ENCODE measurements at places on chromosomes 5 and 9. TPM values are rescaled to one million over a fixed set of nuclear protein-coding genes. Genes with fewer than 3 reads are reported as not detected.

DNA sequence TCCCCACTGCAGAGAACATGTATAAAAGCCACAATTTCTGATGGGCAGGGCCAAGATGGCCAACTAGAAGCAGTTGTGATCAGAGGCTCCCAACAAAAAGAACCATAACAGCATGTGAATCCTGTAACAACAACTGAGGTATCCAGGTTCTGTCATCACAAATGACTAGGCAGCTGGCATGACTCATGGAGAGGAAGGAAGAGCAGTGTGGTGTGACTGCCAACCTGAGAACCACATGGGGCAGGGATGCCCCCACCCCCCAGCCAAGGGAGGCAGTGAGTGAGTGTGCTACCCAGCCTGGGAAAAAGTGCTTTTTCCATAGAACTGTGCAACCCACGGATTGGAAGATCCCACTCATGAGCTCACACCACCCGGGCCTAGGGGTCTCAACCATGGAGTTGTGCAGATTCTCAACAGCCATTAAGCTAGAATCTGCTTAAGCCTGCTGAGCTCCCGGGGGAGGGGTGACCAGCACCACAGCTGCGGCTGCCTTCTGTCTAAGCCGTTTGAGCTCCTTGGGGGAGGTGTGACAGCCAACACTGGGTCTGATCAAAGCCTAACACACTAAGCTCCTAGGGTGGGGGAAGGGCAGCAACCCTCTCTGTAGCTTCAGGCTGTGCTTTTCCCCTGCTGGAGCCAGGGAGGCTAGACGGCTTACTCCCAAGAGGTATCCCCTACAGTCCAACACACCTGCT is 80.1 kb upstream of the DMAC1 start:
- H3K27me3 ChIP-seq = no peaks in the 10 kb centered on the region
- H3K4me3 ChIP-seq = no peak overlapping the region
- DNase-seq = no peak
- H3K36me3 ChIP-seq = no peaks in the 10 kb centered on the region

GRCh38 chr5:85049020-85049419 is 664.3 kb upstream of the EDIL3 start:
- no peaks in the 10 kb centered on the region for H3K27me3 ChIP-seq
- no peaks in the 10 kb centered on the region for H3K36me3 ChIP-seq
- peaks cover 8% of the 10 kb centered on the region for H3K4me1 ChIP-seq
- no peak for DNase-seq
- no peak overlapping the region for H3K27ac ChIP-seq
- H3K4me3 ChIP-seq = no peak overlapping the region

DNA sequence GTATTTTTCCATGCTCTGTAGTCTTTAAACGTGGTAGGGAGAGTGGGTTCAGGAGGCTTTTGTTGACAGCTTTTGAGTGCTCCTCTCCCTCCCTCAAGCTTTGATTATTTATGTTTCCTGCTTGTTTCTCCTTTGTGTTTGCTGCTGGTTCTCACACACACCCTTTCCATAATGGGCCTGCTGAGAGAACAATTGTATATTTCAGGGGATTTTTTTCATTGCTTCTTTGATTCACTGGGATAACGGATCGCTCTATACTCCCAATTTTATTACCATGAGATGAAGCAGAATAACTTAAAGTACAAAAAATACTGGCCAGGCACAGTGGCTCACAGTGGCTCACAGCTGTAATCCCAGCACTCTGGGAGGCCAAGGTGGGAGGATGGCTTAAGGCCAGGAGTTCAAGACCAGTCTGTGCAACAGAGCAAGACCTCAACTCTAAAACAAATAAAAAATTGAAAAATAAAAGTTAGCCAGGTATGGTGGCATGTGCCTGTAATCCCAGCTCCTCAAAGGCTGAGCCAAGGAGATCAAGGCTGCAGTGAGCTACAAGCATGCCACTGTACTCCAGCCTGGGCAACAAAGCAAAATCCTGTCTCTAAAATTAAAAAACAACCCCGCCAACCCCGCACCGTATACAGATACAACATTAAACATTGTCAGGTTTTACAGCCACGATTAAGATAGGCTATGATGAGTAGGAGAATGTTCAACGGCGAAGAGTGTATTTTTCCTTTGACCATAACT is 66.9 kb downstream of the USP20 start:
- H3K4me1 ChIP-seq = no peaks in the 10 kb centered on the region
- H3K36me3 ChIP-seq = peaks cover 57% of the 10 kb centered on the region
- H3K27me3 ChIP-seq = no peaks in the 10 kb centered on the region
- no peak for DNase-seq
- H3K4me3 ChIP-seq = no peak overlapping the region
- no peak overlapping the region for H3K27ac ChIP-seq

DNA sequence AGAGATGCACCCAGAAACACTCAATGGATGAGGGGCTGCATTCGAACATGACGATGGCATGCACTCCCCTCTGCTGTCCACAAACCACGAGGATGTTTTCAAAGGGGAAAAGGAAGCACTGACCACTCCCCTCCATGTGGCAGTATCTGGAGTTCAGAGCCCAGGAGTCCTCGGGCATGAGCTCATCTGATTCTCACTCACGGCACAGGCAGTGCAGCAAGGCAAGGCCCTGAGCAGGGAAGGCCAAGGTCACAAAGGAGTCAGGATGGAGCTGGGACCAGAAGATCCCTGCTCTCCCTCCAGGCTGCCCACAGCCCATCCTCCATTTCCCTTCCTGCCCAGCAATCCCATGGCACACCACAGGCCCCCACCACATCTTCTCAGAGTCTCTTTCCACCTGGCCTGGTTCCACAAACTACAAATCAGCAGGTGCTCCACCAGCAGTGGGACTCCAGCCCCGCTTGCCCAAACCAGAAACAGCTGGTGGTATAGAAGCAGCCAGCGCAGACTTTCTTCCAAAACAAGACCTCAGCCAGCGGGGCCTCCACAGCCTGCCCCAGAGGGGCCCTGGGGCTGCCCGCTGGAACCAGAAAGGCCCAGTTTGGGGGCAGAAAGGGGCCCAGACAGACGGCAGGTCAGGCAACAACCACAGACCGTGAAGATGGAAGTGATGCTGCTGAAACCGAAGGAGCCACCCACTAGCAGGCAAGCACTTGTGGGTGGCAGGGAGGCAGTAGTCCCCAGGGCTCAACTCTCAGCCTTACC is 12.2 kb downstream of the TNIP1 start:
- H3K4me3 ChIP-seq = peak overlapping the region; percentile 3
- H3K36me3 ChIP-seq = no peaks in the 10 kb centered on the region
- DNase-seq = no peak
- H3K27me3 ChIP-seq = no peaks in the 10 kb centered on the region
- peak overlapping the region; percentile 62 for H3K27ac ChIP-seq

GRCh38 chr9:116693233-116693731 is 6.2 kb downstream of the TRIM32 start:
- peaks cover 9% of the 10 kb centered on the region for H3K36me3 ChIP-seq
- no peak overlapping the region for H3K27ac ChIP-seq
- H3K4me3 ChIP-seq = no peak overlapping the region
- peaks cover 51% of the 10 kb centered on the region for H3K4me1 ChIP-seq

GRCh38 chr5:72157625-72157962 is 50.3 kb downstream of the MAP1B start:
- H3K4me1 ChIP-seq = peaks cover 100% of the 10 kb centered on the region
- no peaks in the 10 kb centered on the region for H3K27me3 ChIP-seq
- DNase-seq = no peak
- no peak overlapping the region for H3K4me3 ChIP-seq
- H3K36me3 ChIP-seq = no peaks in the 10 kb centered on the region
- H3K27ac ChIP-seq = peak overlapping the region; percentile 90

- H3K27ac ChIP-seq = no peak overlapping the region
- no peaks in the 10 kb centered on the region for H3K4me1 ChIP-seq
- no peak for DNase-seq
- no peaks in the 10 kb centered on the region for H3K36me3 ChIP-seq
- no peaks in the 10 kb centered on the region for H3K27me3 ChIP-seq
- H3K4me3 ChIP-seq = no peak overlapping the region
These were observed 16.8 kb downstream of the TXNDC8 start for GRCh38 chr9:110320651-110321445.

DNA sequence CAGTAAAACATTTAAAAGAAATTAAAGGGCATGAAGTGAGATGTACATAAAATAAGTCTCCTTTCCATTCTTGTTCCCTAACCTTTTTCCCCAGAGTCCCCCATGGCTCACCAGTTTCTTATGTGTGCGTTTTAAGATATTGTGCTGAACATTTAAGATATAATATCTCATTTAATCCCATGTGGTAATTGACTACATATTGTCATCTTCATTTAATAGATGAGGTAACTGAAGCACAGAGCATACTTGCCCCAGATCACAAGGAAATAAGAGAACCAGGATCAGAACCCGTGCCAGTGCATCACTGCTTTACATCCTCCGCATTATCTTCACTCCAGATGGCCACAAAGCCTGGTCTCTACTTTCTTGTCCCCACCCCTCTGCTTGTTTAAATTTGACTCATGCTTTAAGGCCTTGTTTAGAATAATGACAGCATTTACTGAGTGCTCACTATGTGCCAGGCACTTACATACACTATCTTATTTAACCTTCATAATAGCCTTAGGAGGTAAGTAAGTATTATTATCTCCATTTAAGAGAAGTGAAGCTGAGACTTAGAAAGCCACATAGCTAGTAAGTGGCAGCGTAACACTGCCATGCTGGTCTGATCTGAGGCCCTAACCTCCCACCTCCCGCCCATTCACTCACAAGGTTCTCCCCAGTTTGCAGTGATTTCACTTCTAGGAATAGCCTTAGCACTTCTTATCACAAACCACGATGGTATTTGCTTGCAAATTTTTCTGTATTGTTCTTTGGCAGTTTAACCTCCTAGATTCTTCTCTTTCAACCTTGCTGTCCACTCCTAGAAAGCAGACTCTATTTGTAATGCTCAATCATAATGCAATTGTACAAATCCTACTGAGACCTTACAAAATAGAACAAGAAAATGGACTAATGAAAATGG is 78.4 kb upstream of the IL6ST start:
- DNase-seq = no peak
- no peaks in the 10 kb centered on the region for H3K27me3 ChIP-seq
- no peak overlapping the region for H3K4me3 ChIP-seq
- peaks cover 21% of the 10 kb centered on the region for H3K4me1 ChIP-seq
- no peak overlapping the region for H3K27ac ChIP-seq

GRCh38 chr9:114737118-114737517 is 55.1 kb upstream of the TEX48 start:
- no peaks in the 10 kb centered on the region for H3K4me1 ChIP-seq
- DNase-seq = no peak
- H3K27me3 ChIP-seq = no peaks in the 10 kb centered on the region
- H3K4me3 ChIP-seq = no peak overlapping the region

- H3K27ac ChIP-seq = no peak overlapping the region
- H3K4me3 ChIP-seq = no peak overlapping the region
- DNase-seq = peak; percentile 21
- H3K36me3 ChIP-seq = no peaks in the 10 kb centered on the region
These were observed 51.0 kb upstream of the MPDZ start for GRCh38 chr9:13330396-13331004.

DNA sequence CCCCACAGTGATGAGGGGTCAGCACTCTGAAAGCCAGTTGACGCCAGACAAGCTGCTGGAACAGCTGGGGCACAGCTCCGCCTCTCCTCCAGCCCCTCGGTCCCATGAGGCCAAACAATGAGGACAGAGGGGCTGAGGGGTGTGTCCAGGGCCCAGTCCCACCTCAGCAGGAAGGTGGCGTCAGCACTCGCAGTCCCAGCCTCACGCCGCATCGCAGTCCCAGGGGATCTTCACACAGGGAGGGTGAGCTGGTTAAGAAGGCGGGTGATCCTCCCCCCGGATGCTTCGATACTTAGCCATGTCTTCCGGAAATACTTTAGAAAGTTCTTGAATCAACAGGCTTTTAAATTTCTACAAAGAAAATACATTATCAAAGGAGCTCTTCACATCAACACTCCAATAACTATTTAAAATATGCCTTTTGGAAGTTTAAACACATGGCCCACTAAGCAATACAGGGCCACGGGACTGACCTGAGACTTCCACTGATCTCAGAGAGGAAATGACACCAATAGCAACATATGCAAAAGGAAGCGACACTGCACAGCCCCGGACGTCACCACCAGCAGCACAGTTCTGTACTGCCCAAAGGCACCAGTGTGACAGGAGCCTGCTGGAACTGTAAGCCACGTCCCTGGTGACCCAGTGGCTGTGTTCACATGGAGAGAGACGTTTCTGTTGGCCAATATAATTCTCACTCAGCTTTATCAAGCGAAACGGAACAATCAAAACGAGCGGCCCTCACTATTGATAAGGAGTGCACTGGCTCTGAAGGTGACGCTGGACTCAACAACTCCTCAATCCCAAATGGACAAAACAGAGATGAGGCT is 5.9 kb downstream of the MED10 start:
- H3K36me3 ChIP-seq = peaks cover 63% of the 10 kb centered on the region
- H3K4me1 ChIP-seq = peaks cover 9% of the 10 kb centered on the region
- no peak for DNase-seq
- no peak overlapping the region for H3K4me3 ChIP-seq
- H3K27ac ChIP-seq = no peak overlapping the region
- no peaks in the 10 kb centered on the region for H3K27me3 ChIP-seq

- no peaks in the 10 kb centered on the region for H3K27me3 ChIP-seq
- no peak overlapping the region for H3K4me3 ChIP-seq
These were observed 12.7 kb upstream of the THG1L start for GRCh38 chr5:157718519-157718918.

- no peaks in the 10 kb centered on the region for H3K4me1 ChIP-seq
- H3K4me3 ChIP-seq = no peak overlapping the region
- H3K36me3 ChIP-seq = no peaks in the 10 kb centered on the region
- H3K27ac ChIP-seq = no peak overlapping the region
- no peaks in the 10 kb centered on the region for H3K27me3 ChIP-seq
These were observed 50.6 kb downstream of the DEPDC1B start for GRCh38 chr5:60649288-60649917.

GRCh38 chr5:83199126-83199525 is 121.8 kb downstream of the XRCC4 start:
- H3K36me3 ChIP-seq = no peaks in the 10 kb centered on the region
- no peak overlapping the region for H3K27ac ChIP-seq
- H3K4me3 ChIP-seq = no peak overlapping the region
- no peaks in the 10 kb centered on the region for H3K4me1 ChIP-seq
- DNase-seq = no peak
- no peaks in the 10 kb centered on the region for H3K27me3 ChIP-seq

The TAF9 gene
- 7.9 TPM for total RNA-seq

The DAB2 gene
- total RNA-seq = 187 TPM

The BNIP1 gene
- 4.9 TPM for total RNA-seq

The PHF24 gene
- 0.35 TPM for total RNA-seq

The CRAT gene
- 57.8 TPM for total RNA-seq

The SLC38A9 gene
- total RNA-seq = 19.6 TPM

The SLC36A3 gene
- total RNA-seq = not detected

The TAF1L gene
- total RNA-seq = not detected

The TOR4A gene
- total RNA-seq = 26.4 TPM
